ENCODE measurements at places on chromosomes 4 and X.

DNA sequence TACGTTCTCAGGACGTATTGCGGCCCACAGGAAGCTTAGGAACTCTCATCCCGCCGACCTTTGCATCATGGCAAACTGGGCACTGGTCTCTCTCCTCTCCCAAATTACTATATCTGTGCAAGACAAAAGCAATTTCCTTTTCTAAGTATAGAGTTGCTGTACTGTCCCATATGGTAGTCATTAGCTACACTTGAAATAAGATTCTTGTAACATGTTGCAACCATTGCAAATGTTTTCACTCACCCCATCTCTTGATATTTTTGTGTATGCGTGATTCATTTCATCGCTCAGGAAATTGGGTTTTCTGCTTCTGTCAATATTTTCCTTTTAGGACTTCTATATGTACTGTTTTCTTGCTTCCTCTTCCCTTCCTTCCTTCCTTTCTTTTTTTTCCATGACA is 15.7 kb downstream of the ARMCX6 start:
- no peak for DNase-seq

DNA sequence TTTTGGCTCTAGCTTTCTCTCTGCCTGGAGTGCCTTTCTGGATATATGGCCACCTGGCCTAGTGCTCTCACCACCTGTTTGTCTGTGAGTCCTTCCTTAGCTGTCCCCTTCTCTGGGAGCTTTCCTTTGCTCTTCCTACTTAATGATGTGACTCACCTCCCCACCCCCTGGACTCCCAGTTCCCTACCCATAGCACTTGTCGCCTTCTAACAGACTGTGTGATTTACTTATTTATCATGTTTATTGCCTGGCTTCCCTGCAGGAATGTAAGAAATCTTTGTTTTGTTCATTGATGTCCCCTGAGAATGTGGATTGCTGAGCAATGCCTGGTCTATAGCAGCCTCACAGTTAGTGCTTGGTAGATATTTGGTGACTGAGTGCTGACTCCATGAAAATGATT is 18.9 kb downstream of the ADD1 start:
- no peak for DNase-seq

GRCh38 chr4:55865228-55865806 is 11.9 kb downstream of the EXOC1 start:
- DNase-seq: no peak

DNA sequence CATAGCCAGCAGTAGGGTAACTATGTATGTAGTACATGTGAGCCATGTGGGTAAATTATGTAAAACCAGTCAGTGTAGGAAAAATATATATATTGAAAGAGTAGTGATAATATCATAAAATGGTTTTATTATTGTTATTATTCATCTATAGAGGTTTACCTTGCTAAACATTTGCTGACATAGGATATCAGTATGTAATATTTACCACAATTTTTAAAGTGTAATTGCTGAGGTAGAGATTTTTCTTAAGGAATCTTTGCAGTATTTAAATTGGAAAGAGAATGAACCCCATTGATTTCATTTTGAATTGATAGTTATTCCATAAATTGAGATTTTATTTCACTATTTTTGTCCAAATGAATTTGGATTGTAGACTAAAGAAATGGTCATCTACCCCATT is 27.1 kb downstream of the SLAIN2 start:
- no peak for DNase-seq

DNA sequence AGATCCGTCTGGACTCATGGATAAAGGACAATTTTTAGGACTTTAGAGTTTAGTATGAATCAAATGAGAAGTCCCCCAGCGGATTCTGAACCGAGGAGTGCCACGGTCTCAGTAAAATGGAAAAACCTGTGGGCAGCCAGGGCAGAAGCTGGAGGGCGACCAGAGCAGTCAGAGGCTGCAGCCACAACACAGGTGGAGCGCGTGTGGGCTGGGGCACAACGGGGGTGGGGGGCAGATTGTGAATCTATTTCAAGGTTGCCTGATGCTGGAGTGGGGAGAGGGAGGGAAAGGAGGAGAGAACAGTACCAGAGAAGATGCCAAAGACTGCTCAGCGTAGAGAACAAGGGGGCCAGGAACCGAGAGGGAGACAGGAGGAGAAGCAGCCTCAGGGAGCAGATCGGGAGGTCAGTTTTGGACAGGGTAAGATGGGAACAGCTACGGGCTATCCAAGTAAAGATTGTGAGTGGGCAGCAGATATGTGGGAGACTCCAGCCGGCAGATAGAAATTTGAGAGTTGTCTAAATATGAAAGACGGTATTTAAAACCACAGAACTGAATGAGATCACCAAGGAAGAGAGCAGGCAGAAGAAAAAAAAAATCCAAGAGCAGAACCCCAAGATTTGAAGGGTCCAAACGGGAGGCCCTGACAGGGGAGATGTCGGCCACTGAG is 9.5 kb downstream of the FAT1 start:
- no peak for DNase-seq

DNA sequence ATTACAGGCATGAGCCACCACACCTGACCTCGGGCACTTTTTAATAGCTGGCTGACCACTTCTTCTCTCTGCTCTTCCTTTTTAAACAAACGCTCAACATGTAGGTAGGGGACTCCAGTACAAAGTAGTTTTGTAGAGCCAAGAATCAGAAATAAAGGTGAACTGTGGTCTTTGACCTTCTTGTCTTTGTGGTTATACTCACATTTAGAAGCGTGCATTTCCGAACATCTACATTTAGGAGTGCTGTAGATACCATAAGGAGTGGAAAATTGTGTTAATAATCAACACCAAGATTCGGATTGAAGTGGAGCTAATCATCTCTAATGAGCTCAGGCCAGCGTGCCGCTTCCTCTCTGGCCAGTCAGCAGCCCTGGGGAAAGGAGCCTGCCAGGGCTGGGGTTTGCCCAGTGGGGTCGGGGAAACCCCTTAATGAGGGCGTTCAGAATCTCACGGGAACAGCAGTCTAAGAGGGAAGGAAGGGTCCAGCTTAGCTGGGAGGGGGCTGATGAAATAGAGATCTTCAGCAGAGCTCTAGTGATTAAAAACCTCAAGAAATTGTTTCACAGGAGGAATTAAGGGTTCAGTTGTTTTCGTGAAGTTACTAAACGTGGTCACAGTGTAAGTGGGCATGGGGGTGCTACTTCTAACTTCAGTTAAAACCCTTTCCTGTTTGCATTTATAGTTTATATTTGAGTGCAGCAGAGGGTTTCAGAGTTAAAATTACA is 81.2 kb downstream of the GAB1 start:
- peak; percentile 50 for DNase-seq

GRCh38 chrX:24876530-24877287 is 139.1 kb downstream of the ARX start:
- DNase-seq: no peak

- DNase-seq: no peak
Observed at GRCh38 chrX:132532097-132532496, 43.3 kb upstream of the MBNL3 start.

- DNase-seq: no peak
Observed at GRCh38 chrX:12237131-12237530, 98.9 kb downstream of the FRMPD4 start.

- DNase-seq: no peak
Observed at GRCh38 chrX:118350221-118350620, 4.3 kb downstream of the WDR44 start.

DNA sequence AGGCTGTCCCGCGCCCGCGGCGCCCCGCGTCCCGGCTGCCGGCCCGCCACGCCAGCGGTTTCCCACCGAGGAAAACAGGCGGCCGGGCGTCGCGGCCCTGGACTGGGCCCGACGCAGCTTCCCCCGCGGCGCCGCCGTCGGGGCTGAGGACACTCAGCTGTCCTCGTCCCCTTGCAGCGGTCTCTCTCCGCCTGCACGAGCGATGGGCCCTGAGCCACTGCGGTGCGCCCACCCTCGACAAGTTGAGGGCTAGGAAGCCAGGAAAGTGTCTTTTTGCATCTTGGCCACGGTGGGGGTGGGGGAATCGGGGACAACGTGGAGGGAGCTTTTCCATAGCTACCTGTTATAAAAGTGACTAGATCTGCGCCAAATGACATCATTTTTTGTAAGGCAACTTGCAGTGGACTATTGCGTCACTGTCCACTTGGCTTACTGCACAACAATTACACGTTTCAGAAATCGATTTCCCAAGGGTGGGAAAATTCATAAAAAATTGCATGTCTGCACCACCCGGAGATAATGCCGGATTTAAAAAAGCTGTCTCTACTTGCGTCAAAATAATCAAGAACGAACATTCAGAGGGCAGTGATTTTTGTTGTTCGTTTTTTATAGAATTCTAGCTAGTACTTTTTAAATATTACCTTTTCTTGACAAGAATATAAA is 1.1 kb downstream of the KLHL15 start:
- DNase-seq: no peak

DNA sequence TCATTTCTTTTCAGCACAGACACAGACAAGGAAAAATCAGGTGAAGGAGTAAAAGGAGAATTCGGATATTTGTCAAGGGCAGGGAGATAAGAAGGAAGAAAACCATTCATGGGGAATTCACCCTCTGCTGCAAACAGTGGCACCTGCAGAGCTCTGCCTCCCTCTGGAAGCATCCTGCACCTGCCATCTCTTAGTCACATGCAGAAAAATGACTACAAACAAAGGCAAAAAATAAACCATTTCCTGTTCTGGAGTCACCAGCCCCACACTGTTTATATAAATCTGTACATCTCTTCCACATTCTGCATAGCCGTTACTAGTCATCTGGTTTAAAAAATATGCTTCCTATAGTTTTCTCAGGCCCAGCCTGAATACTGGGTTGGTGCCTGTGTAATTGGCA is 205.3 kb downstream of the ARAP2 start:
- no peak for DNase-seq

- no peak for DNase-seq
Observed at GRCh38 chrX:111831343-111831742, 44.6 kb upstream of the TRPC5OS start.

DNA sequence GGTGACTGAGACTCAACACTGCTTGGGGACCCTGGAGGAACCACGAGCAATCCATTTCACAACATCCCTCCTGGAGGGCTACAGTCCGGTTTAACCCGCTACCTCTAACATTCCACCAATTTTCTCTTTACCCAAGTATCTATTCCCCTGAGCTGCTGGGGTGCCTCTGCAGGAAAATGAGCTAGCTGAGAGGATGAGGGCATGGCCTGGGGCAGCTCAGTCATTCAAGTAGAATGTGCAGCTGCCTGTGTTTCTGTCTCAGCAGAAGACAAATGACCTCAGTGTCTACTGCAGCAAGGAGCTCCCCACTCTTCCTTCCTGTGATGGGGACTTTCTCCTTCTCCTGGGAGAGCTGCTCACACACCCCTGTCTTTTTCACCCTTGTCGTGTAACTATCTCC is 120.8 kb downstream of the ZNF518B start:
- no peak for DNase-seq

- no peak for DNase-seq
Observed at GRCh38 chrX:47751670-47752069, 85.0 kb upstream of the ZNF81 start.

DNA sequence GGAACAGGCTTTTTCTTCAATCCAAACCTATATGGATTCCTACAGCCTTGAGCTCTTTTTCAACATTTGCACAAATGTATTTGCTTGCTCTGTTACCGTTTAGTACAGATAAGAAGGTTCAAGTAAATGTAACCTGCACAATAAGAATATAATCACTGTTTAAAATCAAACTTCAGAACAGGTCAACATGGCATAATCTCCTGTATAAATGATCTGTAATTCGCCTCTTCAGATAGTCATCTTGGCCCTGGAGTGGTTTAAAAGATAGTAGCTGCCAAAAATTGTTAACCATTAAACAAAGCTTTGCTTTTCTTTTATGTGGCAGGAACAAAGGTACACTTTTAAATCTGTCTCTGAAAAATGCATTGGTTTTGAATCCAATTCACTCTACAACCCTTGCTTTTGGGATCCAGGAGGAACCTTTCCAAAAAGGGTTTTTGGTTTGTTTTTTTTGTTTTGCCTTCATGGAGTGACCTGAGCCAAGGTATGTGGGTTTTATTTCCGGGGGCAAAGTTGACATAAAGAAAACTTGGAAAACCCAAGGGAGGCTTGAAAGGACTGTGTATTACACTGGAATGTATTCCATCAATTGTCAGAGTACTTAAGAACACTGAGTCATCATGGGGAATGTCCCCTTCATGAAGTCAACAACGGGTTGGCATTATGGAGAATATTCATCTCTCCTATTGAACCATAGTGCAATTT is 210.4 kb upstream of the HCCS start:
- DNase-seq: no peak

- DNase-seq: no peak
Observed at GRCh38 chr4:187183346-187183745, 459.7 kb upstream of the FAT1 start.

DNA sequence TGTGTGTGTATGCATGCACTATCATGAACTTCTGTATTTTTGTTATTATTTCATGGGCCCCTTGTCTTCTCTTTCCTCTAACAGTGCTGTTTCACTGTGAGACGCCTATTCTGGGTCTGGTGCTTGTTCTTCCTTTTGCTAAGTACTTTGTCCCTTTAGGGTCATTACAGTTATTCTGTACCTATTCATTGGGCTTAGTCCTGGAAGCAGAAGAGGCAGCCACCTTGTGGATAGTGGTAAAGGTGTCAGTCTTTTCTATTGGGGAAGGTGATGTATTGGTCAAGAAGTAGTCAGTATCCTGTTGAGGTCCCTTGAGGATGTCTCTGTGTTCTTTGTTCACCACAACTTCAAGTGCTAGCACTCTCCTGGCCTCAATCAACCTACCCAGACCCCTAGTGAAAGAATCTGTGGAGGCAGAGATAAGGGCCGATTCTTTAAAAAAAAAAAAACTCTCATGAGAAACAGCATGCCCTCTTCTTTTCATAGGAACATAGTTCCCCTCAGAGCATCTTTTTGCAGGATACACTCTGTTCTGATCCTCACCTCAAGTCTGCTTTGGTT is 593.8 kb downstream of the SPRY1 start:
- no peak for DNase-seq

DNA sequence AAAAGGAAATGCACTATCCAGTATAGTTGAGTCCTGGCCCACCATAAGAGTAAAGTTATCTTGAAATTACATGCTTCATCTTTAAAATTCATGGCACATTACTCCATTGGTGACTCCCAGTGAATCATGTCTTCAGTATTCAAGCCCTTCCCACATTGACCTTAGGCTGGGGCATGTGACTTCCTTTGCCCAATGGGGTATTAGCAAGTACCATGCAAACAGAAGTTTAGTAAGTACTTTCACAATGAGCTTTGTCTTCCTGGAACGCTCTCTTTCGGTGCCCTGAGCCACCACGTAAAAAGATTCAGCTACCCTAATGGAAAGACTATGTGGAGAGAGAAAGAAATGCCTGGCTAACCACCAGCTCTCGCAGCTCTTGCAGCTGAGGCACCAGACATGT is 235.4 kb downstream of the HNRNPD start:
- no peak for DNase-seq

GRCh38 chr4:79267671-79268070 is 58.2 kb downstream of the NAA11 start:
- no peak for DNase-seq

GRCh38 chr4:99033956-99034355 is 38.4 kb downstream of the METAP1 start:
- no peak for DNase-seq

DNA sequence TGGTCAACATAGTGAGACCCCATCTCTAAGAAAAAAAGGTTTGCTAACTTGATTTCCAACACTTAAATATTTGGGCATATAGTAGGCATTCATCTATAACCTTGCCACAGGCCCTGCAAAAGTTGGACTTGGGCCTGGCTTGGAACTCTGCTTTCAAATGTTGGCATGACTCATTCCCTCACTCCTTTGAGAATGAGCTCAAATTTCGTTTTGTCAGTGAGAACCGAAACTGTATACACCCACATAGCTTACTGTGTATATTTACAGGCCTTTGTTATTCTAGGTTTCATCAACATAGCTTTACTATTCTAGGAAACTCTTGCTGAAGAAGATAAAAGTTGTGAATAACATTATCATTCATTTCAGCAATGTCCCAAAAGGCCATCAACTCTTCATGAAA is 88.7 kb upstream of the ELOVL6 start:
- peak; percentile 79 for DNase-seq
